Prostate gland (tissue), 2 donors: ENCODE measurements at places on chromosomes 7 and 10. TPM values are rescaled to one million over a fixed set of nuclear protein-coding genes. Genes with fewer than 3 reads are reported as not detected.

Gene TUBAL3
- total RNA-seq, result not detected

Gene CYP2C8
- 0.36 TPM for total RNA-seq

Gene ZNF467
- 6.0 TPM for total RNA-seq

Gene MRPS24
- total RNA-seq, result 92.7 TPM

Gene PRF1
- total RNA-seq, result 0.32 TPM

Gene AFAP1L2
- 34.1 TPM for total RNA-seq

Gene MMP21
- total RNA-seq, result not detected

Gene FAM20C
- total RNA-seq, result 37.8 TPM

Gene THSD7A
- 9.9 TPM for total RNA-seq

Gene IFIT1B
- not detected for total RNA-seq

Gene AKR1C4
- not detected for total RNA-seq

Gene CTNNA3
- total RNA-seq, result 7.2 TPM

GRCh38 chr10:100303724-100304319 is 17.3 kb upstream of the BLOC1S2 start:
- DNase-seq, result no peak

DNA sequence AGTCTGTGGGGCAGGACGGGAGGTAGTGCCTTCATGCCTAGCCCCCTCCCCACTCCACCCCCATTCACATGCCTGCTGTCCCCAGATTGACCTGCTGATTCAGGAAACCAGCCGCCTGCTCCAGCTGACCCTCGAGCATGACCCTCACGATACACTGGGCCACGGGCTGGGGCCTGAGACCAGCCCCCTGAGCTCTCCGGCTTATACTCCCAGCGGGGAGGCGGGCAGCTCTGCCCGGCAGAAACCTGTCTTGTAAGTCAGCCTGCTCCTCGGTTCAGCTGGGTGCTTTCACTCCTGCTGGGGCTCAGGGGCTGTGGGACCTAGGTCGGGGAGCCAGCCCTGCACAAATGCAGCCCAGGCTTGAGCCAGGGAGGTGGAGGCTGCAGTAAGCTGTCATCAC is 22.4 kb downstream of the LIMK1 start:
- DNase-seq, result no peak

DNA sequence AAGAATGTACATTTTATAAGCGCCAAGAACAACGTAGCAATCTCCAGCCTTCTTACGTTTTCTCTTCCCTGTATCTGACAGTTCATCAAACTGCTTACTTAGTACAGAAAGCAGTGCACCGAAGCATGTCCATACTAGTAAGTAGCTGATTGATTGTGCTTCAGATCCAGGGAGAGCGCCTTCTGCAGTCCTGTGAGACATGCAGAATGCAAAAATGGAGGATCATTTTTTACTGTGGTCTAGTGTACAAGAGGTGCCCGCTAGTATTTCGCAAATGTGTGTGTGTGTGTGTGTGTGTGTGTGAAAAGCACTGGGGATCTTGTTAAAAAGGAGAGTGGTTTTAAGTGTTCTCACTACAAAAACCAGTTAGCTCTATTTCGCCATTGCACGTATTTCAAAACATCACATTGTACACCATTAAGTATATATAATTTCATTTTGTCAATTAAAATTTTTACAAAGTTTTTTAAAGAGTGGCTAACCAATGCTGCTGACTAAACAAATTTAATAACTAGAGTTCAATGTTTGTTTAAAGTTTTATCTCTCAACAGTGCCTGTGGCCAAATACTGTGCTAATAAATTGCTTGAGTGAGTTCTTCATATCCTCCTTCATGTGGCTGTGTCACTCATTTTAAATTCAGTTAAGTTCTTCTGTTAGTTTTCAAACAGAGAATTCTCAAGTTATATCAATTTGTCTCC is 99.6 kb downstream of the ZMYND11 start:
- DNase-seq, result peak; percentile 20

DNA sequence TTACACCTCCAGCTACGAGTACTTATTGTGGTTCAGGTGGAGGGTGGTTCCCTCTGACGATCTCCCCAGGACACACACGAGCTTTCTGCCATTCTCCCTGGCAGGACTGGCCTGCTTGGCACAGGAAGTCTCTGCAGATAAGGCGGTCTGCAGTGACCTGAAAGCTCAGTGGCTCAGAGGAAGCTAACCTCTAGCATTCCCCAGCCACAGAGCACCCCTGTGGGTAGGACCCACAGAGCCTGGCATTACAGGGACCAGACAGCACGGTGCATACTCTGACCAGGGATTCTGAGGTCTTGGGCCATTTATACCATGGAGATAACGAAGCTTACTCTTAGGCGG is 1.9 kb upstream of the GPR146 start:
- DNase-seq, result no peak

- DNase-seq, result no peak
These were observed 182.9 kb downstream of the BMPER start for GRCh38 chr7:34087892-34088891.

DNA sequence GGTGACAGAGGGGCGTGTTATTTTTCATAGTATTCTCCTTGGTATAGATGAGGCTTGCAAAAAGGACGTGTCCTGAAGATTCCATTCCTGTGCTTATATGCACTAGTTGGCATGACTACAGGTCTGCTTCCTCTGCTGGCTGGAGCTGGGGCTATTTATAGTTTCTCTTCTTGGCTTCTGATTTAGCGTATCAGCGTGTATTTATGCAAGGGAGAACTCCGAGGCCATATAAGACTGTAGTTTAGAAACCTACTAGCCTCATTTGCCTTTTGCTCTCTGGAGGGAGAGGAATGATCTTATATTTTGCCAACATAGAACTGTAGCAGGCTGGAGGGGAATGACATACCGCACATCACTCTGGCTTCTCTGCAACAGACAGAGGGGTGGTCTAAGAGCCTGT is 39.7 kb downstream of the CACNB2 start:
- peak; percentile 38 for DNase-seq

GRCh38 chr10:1413256-1413655 is 324.1 kb downstream of the ADARB2 start:
- no peak for DNase-seq

DNA sequence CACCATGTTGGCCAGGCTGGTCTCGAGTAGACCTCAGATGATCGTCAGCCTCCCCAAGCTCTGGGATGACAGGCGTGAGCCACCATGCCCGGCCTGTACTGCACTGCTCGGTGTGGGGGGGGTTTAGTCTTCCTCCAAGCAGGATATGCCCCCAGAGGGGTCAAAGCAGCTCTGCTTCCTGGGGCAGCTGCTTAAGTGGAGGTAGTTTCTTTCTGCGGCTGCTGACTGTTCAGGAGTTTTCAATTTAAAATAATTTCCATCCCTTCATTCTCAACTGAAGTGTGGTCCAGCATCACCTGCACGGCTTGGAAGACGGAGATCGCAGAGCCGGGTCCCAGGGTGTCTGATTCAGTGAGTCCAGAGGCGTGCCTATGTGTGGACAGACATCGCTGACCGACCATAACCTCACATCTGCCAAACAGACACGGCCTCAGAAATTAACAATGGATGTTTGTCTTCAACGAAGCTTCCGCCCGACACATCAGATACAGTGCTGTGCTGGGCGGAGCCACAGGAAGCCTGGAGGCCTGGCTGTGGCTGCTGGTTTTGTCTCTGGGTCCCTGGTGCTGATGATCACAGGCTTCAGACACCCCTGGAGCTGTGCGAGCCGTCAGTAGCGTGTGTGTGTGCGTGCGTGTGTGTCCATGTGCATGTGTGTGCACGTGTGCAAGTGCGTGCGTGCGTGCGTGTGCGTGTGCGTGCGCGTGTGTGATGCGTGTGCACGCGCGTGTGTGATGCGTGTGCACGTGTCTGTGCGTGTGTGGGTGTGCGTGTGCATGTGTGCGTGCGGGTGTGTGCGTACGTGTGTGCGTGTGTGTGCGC is 226.5 kb upstream of the PITRM1 start:
- DNase-seq, result no peak

- DNase-seq, result no peak
These were observed 55.0 kb downstream of the WAC start for GRCh38 chr10:28587970-28588290.

- no peak for DNase-seq
These were observed 711.2 kb upstream of the NRP1 start for GRCh38 chr10:34045571-34046190.

DNA sequence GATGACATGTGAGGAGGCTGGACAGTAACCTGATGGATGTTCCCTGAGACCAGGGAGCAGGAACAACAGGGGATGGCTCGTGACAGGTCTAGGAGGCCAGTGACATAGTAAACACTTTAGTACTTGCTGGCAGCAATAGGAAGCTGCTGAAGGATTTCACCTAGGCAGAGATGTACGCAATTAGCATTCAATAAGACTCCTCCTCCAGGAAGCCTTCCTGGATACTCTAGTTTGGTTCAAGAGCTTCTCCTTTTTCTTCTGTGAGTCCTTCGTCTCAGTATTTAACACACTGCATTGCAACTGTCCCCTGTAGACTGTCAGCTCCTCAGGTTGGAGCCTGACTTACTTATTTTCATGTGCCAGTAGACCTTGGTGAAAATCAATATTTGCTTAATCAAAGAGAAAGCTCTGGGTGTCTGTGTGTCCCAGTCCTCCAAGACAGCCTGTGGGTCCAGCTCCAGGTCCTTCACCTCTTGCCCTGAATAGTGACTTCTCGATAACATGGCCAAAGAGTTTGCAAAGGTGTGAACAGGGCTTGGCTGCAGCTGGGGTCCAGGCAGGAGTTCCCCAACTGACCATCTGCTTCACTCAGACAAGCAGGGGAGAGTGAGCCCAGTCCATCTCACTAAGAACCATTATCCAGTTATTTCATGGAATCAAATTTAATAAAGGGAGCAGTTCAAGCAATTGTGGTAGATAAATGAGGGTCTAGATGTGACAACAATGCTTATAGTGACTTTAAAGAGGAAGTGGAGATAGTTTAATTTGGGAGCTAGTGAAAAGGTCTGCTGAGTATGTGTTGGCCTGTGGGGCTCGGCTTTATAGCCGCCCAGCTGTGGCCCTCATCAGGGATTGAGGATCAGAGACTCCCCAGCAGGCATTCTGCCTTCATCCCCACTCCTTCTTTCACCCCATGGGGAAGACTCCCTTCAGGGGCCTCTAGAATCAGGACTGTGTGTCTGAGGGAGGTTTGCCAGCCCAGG is 9.4 kb downstream of the TMEM273 start:
- no peak for DNase-seq

GRCh38 chr10:81866753-81867152 is 8.2 kb upstream of the NRG3 start:
- DNase-seq, result no peak

DNA sequence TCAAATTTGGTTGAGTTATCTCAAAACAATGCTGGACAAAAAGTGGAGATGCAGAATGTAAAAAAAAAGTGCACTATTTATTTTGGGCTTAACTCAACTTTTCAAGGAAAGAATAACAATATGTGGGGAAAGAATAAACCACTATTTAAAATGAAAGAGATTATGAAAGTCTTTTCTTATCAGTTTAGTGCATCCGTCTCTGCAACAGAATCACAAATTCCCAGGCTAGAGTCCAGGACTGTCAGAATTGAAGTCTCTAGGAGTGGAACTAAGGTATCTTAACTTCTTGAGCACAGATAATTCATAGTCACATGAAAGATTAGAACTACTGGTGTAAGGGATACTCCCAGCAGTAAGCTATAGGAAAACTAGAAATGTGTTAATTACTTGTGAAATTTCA is 1200.3 kb upstream of the LRRN3 start:
- no peak for DNase-seq

GRCh38 chr7:24851786-24852185 is 94.5 kb upstream of the GSDME start:
- DNase-seq, result no peak

GRCh38 chr7:30923774-30924413 is 12.2 kb downstream of the AQP1 start:
- DNase-seq, result no peak

GRCh38 chr7:151131592-151132293 is 35.8 kb downstream of the GBX1 start:
- no peak for DNase-seq

- no peak for DNase-seq
These were observed 110.6 kb downstream of the ATXN7L1 start for GRCh38 chr7:105765846-105766245.

- no peak for DNase-seq
These were observed 8.1 kb downstream of the SCART1 start for GRCh38 chr10:133461841-133462240.

GRCh38 chr10:77408259-77408658 is 229.3 kb downstream of the KCNMA1 start:
- no peak for DNase-seq

- DNase-seq, result no peak
These were observed 47.9 kb upstream of the DOCK1 start for GRCh38 chr10:126857178-126857806.

GRCh38 chr10:72242675-72243074 is 26.6 kb upstream of the ASCC1 start:
- DNase-seq, result peak; percentile 58

- DNase-seq, result no peak
These were observed 9.5 kb upstream of the ADAM12 start for GRCh38 chr10:126397640-126398382.

DNA sequence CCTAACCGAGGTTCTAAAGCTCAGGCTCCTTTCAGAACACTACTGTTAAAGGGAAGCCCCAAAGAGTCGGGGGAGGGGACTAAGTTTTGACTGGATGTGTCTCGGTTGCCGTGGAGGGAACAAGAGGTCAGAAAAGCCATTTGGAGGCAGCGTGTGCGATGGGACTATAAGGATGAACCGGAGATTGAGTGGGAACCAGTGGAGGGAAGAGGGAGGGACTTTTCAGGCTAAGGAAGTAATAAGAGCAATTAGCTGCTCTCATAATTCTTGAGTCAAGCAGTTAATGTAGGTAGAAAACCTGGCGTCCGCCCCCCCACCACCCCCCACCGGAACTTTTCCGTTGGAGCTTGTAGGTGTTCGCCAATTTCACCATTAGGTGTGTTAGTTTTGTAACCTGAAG is 491 bp upstream of the AKAP9 start:
- DNase-seq, result peak; percentile 11

GRCh38 chr10:114879093-114879492 is 57.5 kb downstream of the FHIP2A start:
- no peak for DNase-seq

GRCh38 chr7:101243646-101244374 is 1.1 kb downstream of the FIS1 start:
- no peak for DNase-seq

DNA sequence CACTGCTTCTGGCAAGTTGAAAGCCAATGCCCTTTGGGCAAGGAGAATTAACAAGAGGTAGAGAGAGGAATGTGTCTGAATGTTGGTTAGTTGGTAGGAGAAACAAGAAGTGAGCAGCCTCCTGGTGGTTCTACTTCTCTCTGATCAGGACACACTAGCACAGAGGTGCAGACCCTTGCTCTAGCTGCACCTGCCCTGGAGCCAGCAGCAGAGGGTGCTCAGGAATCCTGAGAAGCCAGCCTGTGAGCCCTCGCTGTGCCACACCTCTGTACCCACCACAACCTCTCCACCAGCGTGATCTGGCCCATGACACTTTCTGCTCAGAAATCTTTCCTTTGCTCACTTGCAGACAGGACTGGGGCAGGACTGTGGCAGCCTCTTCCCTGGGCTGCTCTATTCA is 364.7 kb downstream of the RPS24 start:
- DNase-seq, result no peak

- DNase-seq, result no peak
These were observed 5.3 kb downstream of the ZNF488 start for GRCh38 chr10:47378606-47379444.

DNA sequence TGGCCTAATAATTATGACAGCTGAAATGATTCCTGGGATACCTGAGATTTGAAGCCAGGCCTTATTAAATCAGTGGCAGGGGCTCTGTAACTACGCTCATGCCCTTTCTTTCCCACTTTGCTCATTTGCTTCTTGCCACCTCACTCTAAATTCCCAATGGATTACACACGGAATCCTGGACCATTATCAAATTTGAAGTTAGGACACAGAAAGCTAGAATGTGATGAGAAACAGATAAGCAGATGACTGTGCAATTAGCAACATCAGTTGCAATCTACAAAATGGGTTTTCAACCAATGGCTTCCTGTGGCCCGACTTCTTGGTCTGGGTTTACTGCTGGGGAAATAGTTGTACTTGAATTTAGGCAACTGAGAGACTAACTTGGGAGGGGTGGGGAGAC is 374.3 kb downstream of the INHBA start:
- no peak for DNase-seq
